Osteocyte (in vitro differentiated cells): ENCODE measurements at places on chromosomes 11 and 22. TPM values are rescaled to one million over a fixed set of nuclear protein-coding genes. Genes with fewer than 3 reads are reported as not detected.

DNA sequence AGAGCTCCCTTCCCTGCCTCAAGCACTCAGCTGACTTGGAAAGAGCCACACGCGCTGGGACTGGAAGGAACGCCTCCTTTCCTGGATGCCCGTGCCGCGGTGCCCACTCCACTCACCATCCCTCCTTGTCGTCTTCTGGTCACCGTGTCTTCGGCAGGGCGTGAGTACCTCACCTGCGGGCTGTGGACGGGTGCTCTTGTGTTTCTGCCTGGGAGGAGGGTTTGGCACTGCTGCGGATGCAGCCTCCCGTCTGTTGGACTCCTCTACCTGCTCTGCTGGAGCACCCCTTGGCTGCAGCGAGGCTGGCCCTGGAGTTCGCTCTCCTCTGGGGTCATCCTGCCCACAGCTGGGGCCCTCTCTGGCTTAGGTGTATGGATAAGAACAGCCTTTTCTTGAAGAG, 612.7 kb downstream of the BRD1 start:
- peak; percentile 79 for DNase-seq
- H3K4me3 ChIP-seq = no peak overlapping the region

Gene SCGB1C1
- total RNA-seq = not detected in 2 replicates

DNA sequence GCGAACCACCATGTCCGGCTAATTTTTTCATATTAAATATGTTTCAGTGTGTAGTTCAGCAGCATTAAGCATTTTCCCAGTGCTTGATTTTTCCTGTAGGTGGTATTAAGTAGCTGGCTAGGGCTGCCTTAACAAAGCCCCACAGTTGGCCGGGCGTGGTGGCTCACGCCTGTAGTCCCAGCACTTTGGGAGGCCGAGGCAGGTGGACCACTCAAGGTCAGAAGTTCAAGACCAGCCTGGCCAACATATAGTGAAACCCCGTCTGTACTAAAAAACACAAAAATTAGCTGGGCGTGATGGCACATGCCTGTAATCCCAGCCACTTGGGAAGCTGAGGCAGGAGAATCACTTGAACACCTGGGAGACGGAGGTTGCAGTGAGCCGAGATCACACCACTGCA, 33.5 kb upstream of the TOLLIP start:
- H3K36me3 ChIP-seq = no peaks in the 10 kb centered on the region
- H3K4me3 ChIP-seq = no peak overlapping the region
- no peak overlapping the region for H3K27ac ChIP-seq

- peaks cover 2% of the 10 kb centered on the region for H3K4me1 ChIP-seq
- no peak overlapping the region for H3K27ac ChIP-seq
These were observed 62.6 kb downstream of the BUD13 start for GRCh38 chr11:116710001-116710674.

Gene SLCO2B1
- 0.18 and 0.54 TPM in 2 replicates for total RNA-seq

Gene TYR
- not detected in 2 replicates for total RNA-seq

Gene OR4C12
- not detected in 2 replicates for total RNA-seq

Gene LMNTD2
- 6.0 and 6.4 TPM in 2 replicates for total RNA-seq

DNA sequence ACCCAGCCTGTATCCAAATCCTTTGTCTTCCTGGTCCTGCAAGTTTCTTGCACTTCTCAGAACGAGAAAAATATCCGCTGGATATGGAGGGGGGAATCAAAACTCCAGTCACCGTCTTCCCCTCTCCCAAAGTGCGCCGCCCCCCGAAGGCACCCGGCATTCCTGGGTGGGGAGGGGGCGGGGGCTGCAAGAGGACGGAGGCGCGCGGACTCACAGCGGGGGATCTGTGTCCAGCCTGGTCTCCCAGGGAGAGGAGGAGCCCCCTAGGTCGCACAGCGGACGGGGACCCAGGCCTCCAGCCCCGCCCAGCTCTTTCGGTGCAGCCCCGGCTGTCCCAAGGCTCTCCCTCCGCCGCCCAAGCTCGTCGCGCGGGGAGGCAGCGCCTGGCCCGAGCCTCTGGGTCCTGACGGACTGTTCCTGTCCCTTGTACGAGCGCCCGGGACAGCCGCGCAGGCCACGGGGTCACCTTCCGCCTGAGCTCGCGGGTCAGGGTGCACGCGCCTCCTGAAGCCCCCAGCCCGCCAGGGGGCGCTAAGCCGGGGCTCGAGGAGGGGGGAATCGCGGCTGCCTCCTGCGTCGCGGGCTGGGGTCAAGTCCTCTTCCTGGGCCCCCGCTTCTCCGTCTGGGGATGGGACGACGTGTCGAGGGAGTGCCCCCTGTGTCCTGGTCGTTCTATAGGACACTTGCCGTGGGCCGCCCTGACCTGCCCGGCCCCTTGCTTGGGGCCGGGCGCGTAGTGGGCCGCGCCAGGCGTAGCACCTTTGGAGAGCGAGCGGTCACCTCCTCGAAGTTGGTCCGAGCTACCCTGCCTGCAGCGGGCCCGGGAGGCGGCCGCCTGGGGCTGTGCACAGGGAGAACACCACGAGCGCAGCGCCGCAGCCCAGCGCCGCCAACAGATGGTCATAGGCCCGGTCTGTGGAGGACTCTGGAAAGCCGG, 2.4 kb upstream of the WNT11 start:
- peak overlapping the region; percentile 76 for H3K4me3 ChIP-seq
- H3K4me1 ChIP-seq = peaks cover 22% of the 10 kb centered on the region
- peak; percentile 89 for DNase-seq
- no peak overlapping the region for H3K27ac ChIP-seq
- no peaks in the 10 kb centered on the region for H3K36me3 ChIP-seq

GRCh38 chr22:49540913-49541692, 286.6 kb downstream of the BRD1 start:
- H3K27me3 ChIP-seq = peaks cover 14% of the 10 kb centered on the region
- DNase-seq = no peak
- H3K4me1 ChIP-seq = no peaks in the 10 kb centered on the region
- H3K36me3 ChIP-seq = no peaks in the 10 kb centered on the region
- no peak overlapping the region for H3K27ac ChIP-seq
- H3K4me3 ChIP-seq = no peak overlapping the region

DNA sequence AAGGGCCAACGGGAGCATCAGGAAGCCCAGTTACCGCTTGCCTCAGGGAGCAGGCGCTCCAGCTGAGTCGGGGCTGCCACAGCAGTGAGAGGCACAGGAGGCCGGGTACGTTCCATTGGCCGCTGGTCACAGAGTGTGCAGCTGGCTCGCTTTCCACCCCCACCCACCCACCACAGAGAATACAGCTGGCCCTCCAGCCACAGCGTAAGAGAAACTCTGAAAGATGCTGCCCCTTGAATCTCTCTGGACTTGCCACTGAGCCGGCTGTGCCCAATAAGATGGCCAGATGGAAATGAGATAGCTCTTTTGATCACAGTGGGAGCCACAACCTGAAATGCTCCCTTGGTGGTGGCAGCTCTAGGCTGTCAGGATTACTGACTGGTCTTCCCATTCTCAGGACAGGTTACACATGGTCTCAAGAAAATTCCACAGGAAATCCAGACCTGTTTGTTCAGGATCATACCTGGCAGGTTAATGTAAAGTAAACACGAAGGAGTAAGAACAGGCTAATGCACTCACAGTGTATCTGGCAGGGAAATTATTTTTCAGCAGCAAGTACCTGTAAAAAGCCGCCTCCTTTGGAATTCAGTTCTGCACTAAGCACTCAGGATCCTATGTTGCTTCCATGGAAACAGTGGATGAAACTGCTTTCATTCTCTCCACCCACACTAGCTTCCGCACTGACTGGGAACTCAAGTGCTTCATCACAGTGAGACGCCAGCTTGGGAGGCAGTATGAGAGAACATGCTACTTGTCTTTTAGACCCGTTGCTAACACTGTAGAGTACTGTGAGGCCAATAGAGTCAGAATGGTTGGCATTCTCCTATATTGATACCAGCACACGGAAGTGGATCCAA, 16.5 kb downstream of the SIAE start:
- peaks cover 8% of the 10 kb centered on the region for H3K36me3 ChIP-seq
- H3K27ac ChIP-seq = peak overlapping the region; percentile 19
- H3K27me3 ChIP-seq = no peaks in the 10 kb centered on the region
- H3K4me1 ChIP-seq = peaks cover 12% of the 10 kb centered on the region

Gene MS4A12
- not detected in 2 replicates for total RNA-seq

- H3K36me3 ChIP-seq = peaks cover 3% of the 10 kb centered on the region
- DNase-seq = no peak
- no peaks in the 10 kb centered on the region for H3K27me3 ChIP-seq
These were observed 163.6 kb downstream of the TMEM135 start for GRCh38 chr11:87201376-87201775.

GRCh38 chr11:79678780-79679452, 238.1 kb upstream of the TENM4 start:
- no peak overlapping the region for H3K27ac ChIP-seq
- H3K27me3 ChIP-seq = peaks cover 2% of the 10 kb centered on the region
- no peak overlapping the region for H3K4me3 ChIP-seq
- H3K36me3 ChIP-seq = no peaks in the 10 kb centered on the region

Gene CATSPERZ
- total RNA-seq = not detected in 2 replicates

DNA sequence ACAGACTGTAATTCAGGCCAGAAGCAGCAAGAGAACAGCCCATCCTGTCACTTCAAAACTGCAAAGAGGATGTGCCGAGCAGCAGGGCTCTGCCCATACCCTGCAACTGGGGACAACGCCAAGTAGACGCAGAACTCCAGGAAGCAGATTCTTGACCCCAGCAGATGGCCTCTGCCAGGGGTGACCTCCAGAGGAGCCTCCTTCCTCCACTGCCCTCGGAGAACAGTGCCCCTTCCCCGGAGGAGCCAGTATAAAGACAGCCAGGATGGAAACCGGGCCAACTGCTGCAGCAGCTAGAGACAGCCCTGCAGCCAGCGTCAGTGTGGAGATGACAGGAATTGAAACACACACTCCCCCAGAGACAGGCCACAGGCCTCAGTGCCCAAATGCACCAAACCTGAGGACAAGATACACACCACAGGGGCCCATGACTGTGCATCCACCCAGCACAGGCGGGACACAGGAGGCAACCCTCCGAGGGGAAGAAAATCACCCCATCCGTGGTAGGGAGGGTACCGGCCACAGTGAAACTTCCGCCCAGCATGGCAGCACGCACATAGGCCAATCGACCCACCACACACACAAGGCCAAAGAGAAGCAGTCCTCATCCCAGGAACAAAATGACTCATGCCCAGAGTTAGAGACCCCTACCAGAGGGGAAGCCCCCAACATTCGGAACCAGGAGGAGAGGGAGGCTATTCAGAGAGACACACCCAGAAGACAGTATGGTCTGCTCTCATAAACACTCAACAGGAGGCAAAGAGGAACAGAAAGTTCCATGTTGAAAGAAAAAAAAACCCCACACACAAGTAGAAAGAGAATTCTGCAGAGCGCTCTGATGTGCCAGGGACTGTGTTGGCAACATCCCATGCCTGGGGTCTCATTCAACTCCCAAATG, 5.6 kb downstream of the AHNAK start:
- H3K36me3 ChIP-seq = peaks cover 4% of the 10 kb centered on the region
- H3K27me3 ChIP-seq = no peaks in the 10 kb centered on the region
- peak overlapping the region; percentile 97 for H3K4me3 ChIP-seq

- no peaks in the 10 kb centered on the region for H3K36me3 ChIP-seq
- H3K27ac ChIP-seq = no peak overlapping the region
- H3K4me3 ChIP-seq = no peak overlapping the region
- H3K4me1 ChIP-seq = peaks cover 7% of the 10 kb centered on the region
- DNase-seq = no peak
These were observed 16.0 kb upstream of the PICK1 start for GRCh38 chr22:38040953-38041759.

Gene SPI1
- total RNA-seq = not detected in 2 replicates

Gene SYT9
- total RNA-seq = 0.40 and 0.63 TPM in 2 replicates

DNA sequence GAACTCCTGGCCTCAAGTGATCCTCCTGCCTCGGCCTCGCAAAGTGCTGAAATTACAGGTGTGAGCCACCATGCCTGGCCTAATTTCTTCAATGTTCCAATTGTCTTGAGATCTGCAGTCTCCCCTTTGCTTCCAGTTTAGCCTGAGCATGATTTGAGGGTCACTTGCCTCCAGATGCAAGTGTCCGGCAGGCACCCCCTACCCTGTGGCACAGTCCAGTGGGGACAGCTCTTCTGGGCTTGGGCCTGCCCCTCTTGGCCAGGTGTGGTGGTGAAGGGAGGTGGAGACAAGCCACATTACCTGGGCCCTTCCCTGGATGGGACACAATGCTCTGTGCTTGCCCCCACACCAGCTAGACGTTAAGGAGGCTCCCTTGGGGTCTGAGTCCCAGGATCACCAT, 21.3 kb upstream of the CACNG2 start:
- H3K27me3 ChIP-seq = peaks cover 69% of the 10 kb centered on the region
- DNase-seq = no peak
- H3K27ac ChIP-seq = no peak overlapping the region
- H3K4me3 ChIP-seq = no peak overlapping the region
- H3K36me3 ChIP-seq = no peaks in the 10 kb centered on the region

GRCh38 chr11:8202516-8203413, 33.9 kb upstream of the RIC3 start:
- peaks cover 18% of the 10 kb centered on the region for H3K27me3 ChIP-seq
- peak; percentile 59 for DNase-seq
- no peaks in the 10 kb centered on the region for H3K36me3 ChIP-seq
- H3K4me1 ChIP-seq = no peaks in the 10 kb centered on the region
- H3K4me3 ChIP-seq = no peak overlapping the region

DNA sequence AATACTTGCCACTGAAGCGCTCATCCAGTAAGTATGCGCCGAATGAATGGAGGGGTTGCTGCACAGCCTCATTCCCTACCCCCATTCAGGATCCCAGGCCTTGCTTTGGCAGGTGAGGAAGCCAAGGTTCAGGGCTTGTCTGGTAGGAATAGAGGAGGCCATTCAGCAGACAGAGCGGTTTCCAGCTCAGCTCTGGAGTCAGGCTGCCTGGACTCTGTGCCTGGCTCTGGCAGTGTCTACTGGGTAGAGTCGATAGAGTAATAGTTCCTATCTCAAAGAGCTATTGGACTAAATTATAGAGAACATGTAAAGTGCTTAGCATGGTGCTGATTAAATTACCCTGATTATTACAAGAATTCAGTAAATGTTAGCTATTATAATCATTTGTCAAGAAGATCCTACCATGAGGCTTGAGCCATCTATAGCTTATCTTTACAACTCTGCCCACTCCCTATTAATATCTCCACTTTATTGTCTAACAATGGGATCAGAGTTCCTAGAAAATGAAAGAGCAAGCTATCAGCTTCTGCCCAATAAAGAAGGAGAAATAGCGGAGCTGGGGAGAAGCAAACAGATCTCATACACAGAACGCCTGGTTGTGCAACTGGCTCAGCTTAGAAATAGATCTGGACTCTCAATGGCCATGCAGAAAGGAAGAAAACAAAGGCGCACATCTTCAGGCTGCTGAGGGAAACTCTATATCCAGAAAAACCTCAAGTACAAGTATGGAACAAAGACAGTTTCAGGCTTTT, 6.6 kb upstream of the SNX32 start:
- no peak overlapping the region for H3K4me3 ChIP-seq
- no peak for DNase-seq
- H3K27ac ChIP-seq = no peak overlapping the region
- no peaks in the 10 kb centered on the region for H3K4me1 ChIP-seq
- peaks cover 14% of the 10 kb centered on the region for H3K27me3 ChIP-seq

GRCh38 chr11:13782390-13783075, 114.1 kb downstream of the FAR1 start:
- H3K27me3 ChIP-seq = peaks cover 35% of the 10 kb centered on the region
- no peak overlapping the region for H3K27ac ChIP-seq
- H3K36me3 ChIP-seq = no peaks in the 10 kb centered on the region
- no peak for DNase-seq
- H3K4me1 ChIP-seq = no peaks in the 10 kb centered on the region
